ENCODE measurements at places on chromosomes 2 and 18. TPM values are rescaled to one million over a fixed set of nuclear protein-coding genes. Genes with fewer than 3 reads are reported as not detected.

CFAP221 gene
- total RNA-seq, result not detected

RAX gene
- not detected for total RNA-seq

IGFBP5 gene
- total RNA-seq, result 731 TPM

ANKRD30BL gene
- not detected for total RNA-seq

IGFBP2 gene
- 136 TPM for total RNA-seq

GALNT13 gene
- total RNA-seq, result 0.87 TPM

L3MBTL4 gene
- total RNA-seq, result 0.44 TPM

GAD1 gene
- not detected for total RNA-seq

INPP5D gene
- 1.6 TPM for total RNA-seq

NPPC gene
- 1.3 TPM for total RNA-seq

HOXD9 gene
- 0.75 TPM for total RNA-seq

ABCB11 gene
- not detected for total RNA-seq

TTC21B gene
- 31.0 TPM for total RNA-seq

IL1R2 gene
- total RNA-seq, result not detected

SCG2 gene
- 0.44 TPM for total RNA-seq

TMEM247 gene
- not detected for total RNA-seq

DSG2 gene
- 22.2 TPM for total RNA-seq

ITGB6 gene
- total RNA-seq, result not detected

TGFA gene
- not detected for total RNA-seq

WDR43 gene
- 166 TPM for total RNA-seq

SERPINB3 gene
- total RNA-seq, result not detected

TET3 gene
- 4.2 TPM for total RNA-seq

SLC19A3 gene
- under 0.01 TPM for total RNA-seq

MYO5B gene
- under 0.01 TPM for total RNA-seq

CPS1 gene
- 21.2 TPM for total RNA-seq

CABYR gene
- 7.2 TPM for total RNA-seq

CRYGD gene
- total RNA-seq, result not detected

MORN2 gene
- 15.0 TPM for total RNA-seq

LRP1B gene
- 0.50 TPM for total RNA-seq

FSIP2 gene
- 0.22 TPM for total RNA-seq

PDIA6 gene
- 820 TPM for total RNA-seq

PKP4 gene
- total RNA-seq, result 32.0 TPM

RNF125 gene
- 0.50 TPM for total RNA-seq

GRHL1 gene
- 0.37 TPM for total RNA-seq

MROH2A gene
- not detected for total RNA-seq

FN1 gene
- 2,380 TPM for total RNA-seq

KCNE4 gene
- total RNA-seq, result 12.6 TPM

Measured in uterine smooth muscle cell (primary cell).